ENCODE measurements at places on chromosomes 11 and 22.

GRCh38 chr11:5277807-5278382 lies 8.2 kb upstream of the HBE1 start:
- DNase-seq = no peak

GRCh38 chr22:40425082-40425481 lies 54.7 kb downstream of the SGSM3 start:
- no peak for DNase-seq

GRCh38 chr22:40603088-40603605 lies 33.4 kb downstream of the MRTFA start:
- DNase-seq = no peak

- DNase-seq = no peak
Measured at GRCh38 chr11:65224930-65225278, 36.9 kb upstream of the POLA2 start.

DNA sequence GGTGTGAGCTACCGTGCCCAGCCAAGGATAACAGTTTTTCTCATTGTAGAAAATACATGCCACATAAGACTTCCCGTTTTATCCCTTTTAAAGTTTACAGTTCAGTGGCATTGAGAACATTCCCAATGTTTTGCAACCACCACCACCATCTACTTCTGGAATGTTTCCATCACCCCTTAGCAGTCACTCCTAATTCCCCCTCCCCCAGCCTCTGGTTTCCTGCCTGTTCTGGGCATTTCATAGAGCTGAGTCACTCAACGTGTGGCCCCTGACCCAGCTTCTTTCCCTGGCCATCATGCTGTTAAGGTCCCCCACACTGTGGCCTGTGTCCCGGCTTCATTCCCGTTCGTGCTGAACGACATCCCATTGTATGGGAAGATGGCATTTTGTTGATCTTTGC lies 30.7 kb downstream of the FGF4 start:
- no peak for DNase-seq

DNA sequence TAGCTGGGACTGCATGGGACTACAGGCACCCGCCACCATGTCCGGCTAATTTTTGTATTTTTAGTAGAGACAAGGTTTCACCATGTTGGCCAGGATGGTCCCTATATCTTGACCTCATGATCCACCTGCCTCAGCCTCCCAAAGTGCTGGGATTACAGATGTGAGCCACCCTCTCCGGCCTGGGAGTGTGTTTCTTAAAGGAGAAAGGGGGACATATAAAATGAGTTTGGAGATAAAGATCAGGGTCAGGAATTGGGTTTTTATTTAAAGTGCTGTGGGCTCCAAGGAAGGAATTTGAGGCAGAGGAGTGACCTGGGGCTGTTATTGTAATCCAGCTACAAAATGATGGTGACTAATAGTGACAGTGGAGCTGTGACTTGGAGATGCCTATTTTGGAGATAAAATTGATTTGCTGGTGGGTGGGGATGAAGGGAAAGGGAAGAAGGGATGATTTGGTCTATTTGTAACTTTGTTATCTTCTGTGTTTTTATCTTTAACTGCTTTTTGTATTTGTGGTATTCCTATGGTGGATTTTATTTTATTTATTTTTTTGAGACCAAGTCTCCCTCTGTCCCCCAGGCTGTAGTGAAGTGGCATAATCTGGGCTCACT lies 5.0 kb downstream of the CRKL start:
- DNase-seq = no peak

DNA sequence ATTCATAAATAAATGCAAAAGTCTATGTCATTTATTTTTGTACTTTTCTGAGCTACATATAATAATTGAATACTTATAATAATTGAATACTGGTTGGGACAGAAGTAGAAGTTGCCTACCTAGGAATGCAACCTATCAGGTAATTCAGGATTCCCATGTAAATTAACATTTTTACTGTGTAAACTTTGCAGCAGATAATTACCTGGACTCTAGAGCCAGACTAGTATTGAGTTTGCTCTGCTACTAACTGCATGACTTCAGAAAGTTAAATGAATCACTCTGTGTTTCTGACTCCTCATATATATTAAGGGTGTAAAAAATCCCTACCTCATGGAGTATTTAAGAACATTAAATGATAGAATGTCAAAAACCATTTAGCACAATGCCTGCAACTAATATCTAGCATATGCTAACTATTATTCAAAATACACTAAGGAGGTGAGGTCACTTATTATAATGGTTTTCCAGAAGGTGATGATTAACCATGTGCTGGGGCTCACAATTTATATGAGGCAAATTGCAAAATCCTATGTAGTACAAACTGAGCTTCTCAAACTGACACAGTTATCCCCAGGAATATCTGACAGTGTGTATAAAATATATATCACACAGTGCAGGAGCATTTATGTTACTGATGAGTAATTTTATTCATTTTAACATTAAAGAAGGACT lies 138.1 kb upstream of the ANO3 start:
- DNase-seq = no peak

DNA sequence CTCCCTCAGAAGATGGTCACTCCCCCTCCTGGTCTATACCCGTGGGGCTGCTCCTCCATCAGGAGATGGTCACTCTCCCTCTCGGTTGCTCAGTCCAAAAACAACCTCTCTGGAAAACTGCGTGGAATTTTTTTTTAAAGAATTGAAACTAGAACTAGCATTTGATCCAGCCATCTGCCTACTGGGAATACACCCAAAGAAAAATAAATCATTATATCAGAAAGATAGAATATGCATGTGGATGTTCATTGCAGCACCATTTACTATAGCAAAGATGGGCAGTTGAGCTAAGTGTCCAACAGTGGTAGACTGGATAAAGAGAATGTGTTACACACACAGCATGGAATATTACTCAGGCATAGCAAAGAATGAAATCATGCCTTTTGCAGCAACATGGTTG lies 75.7 kb upstream of the B3GAT1 start:
- no peak for DNase-seq

Measured in T-cell (primary cell).